ENCODE measurements at places on chromosomes 7 and 10.

GRCh38 chr7:5525271-5526099, 101.9 kb upstream of the TNRC18 start:
- DNase-seq: no peak

GRCh38 chr7:152669758-152670157, 6.2 kb downstream of the XRCC2 start:
- DNase-seq: no peak

DNA sequence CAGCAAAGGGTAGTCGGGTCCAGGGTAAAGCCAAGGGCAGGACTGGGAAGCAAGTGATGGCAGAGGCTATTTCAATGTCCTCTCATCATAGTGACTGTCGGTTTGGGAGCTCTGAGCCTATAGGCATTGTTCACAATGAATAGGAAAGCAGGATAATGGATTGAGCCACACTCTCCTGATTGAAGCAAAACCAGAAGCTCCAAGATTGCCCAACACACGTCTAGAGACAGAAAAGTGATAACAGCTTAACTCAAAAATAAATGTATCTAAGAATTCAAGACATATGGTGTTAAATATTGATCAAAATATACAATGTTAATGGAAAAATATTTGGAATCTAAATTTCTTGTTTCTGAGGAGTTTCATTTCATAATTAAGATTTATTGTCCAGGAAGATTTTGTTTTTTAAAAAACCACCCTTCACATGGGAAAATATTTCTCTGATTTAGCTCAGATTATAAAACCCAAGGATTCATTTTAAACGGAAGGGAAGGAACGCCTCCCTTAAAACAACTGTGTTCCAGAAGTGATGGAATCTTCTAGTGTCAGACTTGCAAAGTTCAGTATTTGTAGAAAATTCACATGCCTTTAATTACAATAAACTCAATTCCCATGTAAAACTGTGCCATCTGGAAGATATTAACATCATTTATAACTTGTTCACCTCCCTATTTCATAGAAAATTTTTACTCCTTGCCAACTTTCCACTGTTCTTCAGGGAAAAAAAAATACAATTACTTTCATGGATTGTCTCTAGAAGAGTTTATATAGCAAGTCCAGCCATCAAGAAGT, 54.5 kb downstream of the NRP1 start:
- no peak for DNase-seq

DNA sequence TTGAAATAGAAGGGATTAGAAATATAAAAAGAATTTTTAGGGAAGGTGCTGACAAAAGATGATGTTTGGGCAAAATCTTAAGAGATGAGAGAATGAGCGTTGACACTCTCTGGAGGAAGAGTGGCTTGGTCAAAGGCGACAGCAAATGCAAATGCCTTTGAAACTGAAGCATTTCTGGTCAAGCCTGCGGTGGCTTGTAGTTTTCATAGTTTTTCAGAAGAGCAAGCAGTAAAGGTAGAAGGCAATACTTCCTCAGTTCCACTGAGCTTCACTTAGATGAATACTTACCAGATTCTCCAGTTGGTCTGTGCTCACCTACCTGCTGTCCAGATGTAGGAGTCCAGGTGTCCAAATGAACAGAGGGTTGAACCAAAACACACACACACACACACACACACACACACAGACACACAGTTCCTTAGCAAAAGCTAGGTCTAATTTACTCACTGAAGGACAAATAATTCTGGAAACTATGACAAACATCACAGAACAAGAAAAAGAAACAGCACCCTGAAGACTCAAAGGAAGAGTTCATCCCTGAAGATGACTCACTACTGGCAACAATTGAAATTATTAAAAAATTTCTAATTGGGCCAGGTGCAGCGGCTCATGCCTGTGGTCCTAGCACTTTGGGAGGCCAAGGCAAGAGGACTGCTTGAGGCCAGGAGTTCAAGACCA, 12.1 kb upstream of the STK17A start:
- DNase-seq: no peak

- DNase-seq: no peak
Observed at GRCh38 chr7:103336761-103337160, 7.8 kb downstream of the DNAJC2 start.

- DNase-seq: no peak
Observed at GRCh38 chr10:14625765-14626525, 148.8 kb downstream of the FAM107B start.

GRCh38 chr10:109894516-109894915, 28.8 kb downstream of the XPNPEP1 start:
- DNase-seq: no peak

- no peak for DNase-seq
Observed at GRCh38 chr10:35359056-35359455, 22.7 kb downstream of the CCNY start.

DNA sequence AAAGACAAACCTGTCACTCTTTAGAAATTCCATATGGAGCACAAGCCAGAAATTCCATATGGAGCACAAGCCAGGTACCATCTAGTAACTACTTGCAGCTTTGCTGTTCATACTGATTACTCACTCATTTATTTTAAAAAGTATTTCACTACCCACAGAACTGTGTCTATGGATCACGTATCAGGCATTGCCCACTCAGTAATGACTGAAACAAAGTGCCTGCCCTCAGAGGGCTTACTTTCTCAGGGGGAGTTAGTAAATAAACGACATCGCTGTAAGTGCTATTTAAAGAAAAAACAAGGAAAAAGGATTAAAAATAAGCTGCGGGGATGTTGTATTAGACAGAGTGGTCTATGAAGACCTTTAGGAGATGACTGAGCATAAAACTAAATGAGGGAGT, 170.9 kb downstream of the GALNT11 start:
- DNase-seq: no peak

GRCh38 chr7:128961030-128961659, 23.4 kb downstream of the IRF5 start:
- no peak for DNase-seq

DNA sequence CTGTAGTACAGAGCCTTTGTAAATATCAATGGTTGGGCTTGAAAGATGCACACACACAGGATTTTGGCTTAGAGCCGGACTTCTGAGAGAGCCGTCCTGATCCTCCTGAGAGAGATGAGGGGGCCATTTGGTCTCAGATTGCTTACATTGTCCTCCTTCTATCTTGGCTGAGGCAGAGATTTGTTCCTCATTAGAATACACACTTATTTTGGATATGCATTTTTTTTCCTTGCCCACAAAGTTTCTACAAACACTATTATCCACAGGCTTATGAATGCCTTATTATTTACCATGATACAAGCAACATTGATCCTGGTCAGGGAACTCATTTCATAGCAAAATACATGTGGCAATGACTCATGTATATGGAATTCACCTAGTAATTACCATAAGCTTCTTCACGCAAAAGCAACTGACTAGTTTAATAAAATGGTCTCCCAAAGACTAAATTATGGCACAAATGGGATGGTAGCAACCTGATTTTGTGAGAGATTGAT, 175.3 kb downstream of the MDFIC start:
- DNase-seq: no peak

All from NCI-H774 (cell line).